ENCODE measurements at places on chromosomes 3 and 15.

DNA sequence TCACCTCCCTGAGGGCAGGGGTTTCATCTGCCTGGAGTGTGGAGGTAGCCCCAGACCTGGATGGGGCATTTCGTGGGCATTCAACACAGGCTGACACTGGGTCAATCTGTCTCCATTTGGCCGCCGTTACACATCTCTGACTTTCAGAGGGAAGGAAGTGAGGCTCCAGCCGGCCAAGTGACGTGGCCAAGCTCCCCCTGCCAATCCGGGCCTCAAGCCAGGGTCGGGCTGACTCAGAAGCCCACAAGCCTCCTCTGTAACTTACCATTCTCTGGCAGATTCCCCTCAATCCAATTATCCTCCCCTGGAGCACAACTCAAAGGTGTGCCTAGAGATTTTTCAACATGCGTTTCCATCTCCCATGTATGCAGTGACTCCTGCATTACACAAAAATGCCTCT lies 227.6 kb downstream of the KLF13 start:
- no peak for DNase-seq

GRCh38 chr3:153180860-153181372 lies 18.9 kb downstream of the RAP2B start:
- DNase-seq = no peak

DNA sequence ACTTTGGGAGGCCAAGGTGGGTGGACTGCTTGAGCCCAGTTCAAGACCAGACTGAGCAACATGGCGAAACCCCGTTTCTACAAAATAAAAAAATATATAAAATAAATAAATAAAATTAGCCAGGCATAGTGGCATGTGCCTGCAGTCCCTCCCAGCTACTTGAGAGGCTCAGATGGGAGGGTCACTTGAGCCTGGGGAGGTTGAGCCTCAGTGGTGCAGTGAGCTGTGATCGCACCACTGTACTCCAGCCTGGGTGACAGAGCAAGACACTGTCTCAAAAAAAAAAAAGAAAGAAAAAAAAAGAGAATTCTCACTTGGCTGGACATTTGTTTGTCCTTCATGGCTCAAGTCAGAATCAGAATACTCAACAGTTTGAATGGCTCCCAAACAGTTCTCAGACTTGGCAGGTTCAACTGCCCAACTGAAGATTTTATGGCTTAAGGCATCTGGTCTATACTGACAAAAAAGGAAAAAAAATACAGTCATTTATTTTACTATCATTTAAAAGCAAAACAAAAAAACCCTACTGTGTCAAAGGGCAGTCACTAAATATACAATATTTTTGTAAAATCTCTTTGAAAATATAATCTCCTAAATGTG lies 106.6 kb downstream of the FBXL22 start:
- DNase-seq = no peak

- no peak for DNase-seq
These were observed 28.5 kb upstream of the CLASP2 start for GRCh38 chr3:33746416-33747116.

DNA sequence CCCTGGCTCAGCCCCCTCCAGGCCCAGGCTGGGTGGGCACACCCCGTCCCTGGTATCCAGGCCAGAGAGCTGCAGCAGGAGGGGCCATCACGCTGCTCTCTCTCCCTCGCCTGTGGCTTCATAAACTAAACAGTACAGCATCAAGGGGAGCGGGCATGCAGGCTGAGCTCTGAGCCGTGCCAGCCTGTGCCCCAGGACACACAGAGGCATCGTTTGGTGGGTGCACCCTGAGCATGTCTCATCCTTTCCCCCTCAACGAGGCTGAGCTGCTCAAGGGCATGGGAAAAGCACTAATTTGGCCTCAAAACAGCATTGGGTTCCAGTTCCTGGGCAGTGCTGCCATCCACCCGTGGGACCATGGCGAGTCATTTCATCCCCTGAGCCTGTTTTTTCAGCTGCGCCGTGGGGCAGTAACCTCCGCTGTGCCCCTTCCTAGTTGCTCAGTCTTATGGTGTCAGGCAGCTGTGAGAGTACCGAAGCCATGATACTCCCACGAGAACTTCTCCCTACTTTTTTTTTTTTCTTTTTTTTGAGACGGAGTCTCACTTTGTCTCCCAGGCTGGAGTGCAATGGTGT lies 79.6 kb downstream of the CPN2 start:
- no peak for DNase-seq

GRCh38 chr3:30984855-30985749 lies 90.6 kb upstream of the GADL1 start:
- no peak for DNase-seq

DNA sequence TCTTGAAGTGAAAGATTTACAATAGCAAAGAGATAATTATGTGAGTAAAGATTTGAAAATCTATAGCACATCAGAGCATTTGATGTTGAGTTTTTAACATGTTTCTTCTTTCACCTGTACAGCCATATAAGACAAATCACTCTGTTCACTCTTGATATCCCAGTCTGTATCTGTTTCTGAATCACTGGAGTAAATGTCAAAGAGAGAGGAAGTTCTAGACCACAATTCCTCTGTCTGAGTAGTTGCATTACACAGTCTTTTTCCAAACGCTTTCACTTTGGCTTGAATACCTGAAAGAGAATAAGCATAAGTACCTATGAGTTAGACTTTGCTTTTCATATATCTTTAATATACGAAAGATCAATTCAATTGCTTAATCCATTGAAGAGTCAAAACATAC lies 9.9 kb downstream of the THAP10 start:
- DNase-seq = no peak

DNA sequence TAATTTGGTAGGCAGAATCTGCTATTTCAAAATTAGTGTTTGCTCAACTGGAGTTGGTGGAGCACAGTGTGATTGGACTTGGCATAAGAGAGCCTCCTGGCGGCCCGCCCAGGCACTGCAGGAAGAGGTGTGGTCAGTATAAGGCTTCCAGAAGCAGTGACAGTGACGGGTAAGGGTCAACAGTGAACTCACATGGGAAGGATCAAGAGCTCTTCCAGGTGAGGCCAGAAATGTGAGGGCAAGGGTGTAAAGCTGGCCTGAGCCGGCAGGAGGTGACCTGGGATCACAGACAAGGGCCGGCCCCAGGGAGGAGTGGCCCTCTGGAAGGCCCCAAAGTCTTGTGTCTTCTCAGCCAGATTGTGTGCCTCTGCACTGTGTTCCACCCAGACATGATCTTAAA lies 93.2 kb upstream of the RNF7 start:
- peak; percentile 87 for DNase-seq

DNA sequence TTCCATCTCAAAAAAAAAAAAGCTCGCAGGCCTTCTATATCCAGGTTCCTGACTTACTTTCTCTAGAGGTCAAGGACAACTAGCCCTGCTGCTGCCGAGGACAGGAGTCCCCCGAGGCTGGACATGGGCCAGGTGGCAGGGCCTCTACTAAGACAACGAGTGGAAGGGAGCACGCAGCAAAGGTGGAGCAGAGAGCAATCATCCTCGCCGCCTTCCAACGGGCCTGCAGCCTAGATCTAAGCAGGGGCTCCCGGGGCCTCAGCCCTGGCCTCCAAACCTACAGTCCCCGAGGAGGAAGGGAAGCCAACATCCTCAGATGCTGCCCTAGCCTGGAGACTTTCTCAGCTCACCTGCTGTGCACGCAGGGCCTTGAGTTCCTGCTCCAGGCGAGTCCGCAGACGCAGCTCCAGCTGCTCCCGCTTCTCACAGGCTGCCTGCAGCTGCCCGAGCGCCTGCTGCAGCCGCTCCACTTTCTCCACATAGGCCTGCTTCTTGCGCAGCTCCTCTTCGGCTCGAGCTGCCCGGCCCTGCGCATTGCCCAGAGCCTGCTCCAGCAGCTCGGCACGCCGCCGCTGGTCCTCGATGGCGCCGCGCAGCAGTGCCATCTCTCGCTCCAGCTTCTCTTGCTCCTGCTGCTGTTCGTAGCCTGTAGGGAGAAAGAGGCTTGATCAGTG lies 12.9 kb downstream of the AMOTL2 start:
- DNase-seq = no peak

- no peak for DNase-seq
These were observed 145.2 kb upstream of the CBLB start for GRCh38 chr3:106013971-106014370.

DNA sequence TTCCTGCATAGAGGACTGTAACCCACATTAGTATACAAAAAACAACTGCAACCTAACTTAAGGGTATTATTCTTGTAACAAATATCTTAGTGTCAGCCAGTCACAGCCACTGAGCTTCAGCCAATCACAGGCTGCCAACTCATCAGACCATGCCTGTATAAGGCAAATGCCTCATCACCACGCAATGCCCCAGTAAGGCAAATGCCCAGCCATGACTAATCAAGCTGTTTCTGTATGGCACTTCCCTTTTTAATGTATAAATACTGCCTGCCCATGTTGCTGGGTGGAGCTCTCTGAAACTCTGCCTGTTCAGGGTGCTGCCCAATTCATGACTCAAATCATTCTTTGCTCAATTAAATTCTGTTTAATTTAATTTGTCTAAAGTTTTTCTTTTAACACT lies 18.4 kb upstream of the GABRA5 start:
- no peak for DNase-seq

DNA sequence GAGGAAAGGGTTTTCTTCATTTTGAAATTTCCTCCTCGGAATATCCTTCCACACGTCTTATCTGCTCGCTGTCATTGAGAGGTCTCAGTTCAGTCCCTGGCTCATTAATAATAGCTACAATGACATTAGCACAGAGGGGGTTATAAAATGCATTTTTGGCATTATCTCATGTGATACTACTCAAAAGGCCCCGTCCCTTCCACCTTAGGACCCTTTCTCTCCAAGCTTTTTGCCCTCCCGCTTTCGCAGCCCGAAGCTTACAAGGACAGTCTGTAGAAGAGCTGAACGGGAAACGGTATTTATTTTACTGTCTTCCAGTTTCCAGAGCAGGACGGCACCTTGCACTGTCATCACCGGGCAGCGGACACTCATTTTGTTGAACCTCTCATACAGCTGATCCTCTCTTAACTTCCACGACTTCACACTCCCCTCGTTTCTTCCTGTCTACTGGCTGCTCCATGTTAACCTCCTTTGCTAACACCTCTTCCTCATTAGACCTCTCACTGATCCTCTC lies 5.6 kb upstream of the PLEKHO2 start:
- DNase-seq = no peak

Measured in testis (tissue), 5 donors.